ENCODE measurements at places on chromosomes 4 and X.

DNA sequence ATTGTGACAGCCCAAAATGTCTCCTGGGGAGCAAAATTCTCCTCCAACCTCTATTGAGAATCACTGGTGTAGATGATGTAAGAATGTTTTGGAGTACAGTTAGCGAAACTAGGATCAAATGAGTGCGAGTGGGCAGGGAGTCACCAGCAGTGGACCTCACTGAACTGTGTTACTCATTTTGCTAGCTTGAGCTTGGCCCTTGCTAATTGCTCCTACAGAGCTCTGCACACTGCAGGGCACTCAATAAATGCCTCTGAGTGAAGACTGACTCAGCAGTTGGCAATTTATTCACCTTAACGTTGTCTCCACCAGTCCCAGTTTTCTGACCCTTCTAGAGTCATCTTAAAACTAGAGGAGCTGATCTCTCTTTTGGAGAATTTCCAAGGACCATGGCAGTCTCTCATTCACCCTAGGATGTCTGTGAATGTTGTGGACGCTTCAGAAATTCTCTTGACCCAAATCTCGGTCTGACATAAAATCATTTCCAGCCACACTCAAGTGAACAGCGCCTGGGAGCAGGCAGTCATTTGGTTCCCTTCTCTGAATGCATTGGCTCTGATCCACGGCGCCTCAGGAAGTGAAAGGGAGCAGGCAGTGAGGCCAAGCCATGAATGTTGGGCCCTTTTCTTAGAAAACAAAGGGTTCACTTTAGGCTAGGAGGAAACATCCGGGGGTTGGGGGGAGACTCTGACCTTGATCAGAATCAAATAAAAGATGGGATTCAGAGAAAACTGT lies 148.1 kb downstream of the NWD2 start:
- DNase-seq, result no peak

DNA sequence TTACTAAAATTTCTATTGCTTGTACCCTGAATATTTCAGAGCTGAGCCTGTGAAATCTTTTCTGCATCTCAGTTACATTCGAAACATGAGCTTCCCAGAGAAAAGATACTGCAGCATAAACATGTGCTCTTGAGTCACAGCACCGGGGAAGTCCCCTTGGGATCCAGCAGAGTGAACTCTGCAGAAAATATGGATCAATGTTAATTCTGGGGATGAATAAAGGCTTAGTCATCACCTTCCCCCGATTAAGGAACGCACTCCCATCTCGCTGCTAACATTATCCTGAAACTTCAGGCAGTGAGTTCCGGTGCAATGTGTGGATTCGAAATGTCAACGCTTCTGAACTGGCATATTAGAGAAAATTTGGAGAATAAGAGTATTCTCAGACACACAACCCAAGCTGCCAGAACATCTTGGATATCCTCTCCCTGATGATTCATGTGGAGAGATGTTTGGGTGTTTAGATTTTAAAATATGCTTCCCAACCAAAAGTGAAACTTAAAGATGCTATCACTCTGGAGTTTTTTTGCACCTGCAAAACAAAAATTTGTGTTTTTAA lies 90.8 kb downstream of the IRF2 start:
- peak; percentile 93 for DNase-seq

DNA sequence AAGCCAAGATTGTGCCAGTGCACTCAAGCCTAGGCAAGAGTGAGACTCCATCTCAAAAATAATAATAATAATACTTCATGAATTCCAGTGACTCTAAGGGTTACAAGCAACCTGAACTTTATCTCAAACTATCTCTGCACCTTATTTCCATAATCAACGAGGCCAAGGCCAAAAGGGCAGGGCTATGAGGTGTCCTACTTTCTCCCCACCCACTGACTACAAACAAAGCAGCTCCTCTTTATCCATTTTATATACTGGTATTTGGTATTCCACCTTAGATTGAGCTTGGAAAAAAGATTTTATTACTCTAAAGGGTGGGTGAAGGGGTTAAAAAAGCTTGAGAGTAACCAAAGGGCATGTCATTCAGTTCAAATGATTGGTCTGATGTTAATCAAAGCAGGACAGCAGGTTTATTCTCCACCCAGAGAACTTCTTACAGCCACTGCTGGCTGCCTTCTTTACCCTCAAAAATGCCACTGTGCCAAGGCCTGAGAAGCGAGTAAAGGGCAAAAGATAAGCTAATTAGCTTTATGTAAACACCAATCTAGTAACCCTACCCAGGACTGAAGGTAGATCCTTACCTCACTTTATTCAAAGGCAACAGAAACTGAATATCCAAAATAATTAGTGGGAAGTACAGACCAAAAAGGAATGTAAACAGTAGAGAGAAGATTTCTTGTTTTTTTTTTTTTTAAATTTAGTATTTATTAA lies 28.2 kb downstream of the APOO start:
- no peak for DNase-seq

- no peak for DNase-seq
These were observed 8.9 kb downstream of the MFAP3L start for GRCh38 chr4:170017252-170017651.

DNA sequence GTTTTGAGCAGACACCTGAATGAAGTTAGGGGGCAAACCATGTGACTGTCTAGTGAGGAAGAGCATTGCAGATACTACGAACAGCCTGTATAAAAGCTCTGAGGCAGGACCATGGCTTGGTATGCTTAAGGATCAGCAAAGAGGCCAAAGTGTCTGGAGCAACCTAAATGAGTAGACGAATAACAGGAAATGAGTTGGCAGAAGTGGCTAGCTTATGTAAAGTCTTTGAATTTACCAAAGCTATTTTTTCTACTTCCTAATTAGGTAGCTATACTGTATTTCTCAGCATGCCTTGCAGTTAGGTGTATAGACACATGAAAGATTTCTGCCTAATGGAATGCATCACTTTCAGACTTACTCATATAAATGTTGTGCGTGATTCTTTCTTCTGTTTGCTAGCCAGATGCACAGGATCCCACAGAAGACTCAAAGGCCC lies 9.3 kb upstream of the GPRIN3 start:
- DNase-seq, result peak; percentile 12

- DNase-seq, result no peak
These were observed 39.9 kb upstream of the VAMP7 start for GRCh38 chrX:155841232-155841631.

- DNase-seq, result peak; percentile 42
These were observed 160.3 kb downstream of the AFAP1 start for GRCh38 chr4:7779432-7779768.

GRCh38 chr4:14043203-14043602 lies 415.7 kb upstream of the BOD1L1 start:
- DNase-seq, result no peak

GRCh38 chrX:42463706-42464490 lies 314.1 kb downstream of the PPP1R2C start:
- no peak for DNase-seq

- no peak for DNase-seq
These were observed 498.1 kb upstream of the FSTL5 start for GRCh38 chr4:162661913-162662312.

GRCh38 chr4:13522282-13523104 lies 21.8 kb downstream of the NKX3-2 start:
- DNase-seq, result no peak

GRCh38 chr4:140684314-140684713 lies 71.9 kb downstream of the TBC1D9 start:
- DNase-seq, result no peak

DNA sequence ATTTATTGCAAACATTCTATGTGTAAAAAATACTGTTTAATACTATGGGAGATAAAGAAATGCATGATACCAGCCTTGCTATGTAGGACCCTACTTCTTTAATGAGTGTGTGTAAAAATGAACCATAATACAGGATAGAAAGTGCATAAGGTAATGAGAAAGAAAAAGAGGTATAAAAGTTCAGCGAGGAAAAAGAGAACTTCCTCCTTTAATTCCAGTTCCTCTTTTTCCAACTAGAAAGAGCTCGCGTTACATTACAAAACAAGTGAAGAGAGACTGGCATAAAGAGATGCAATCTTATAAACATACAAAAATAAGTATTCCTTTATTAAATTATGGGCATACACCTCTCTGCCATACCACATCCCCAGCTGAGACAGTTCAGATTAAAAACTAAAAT lies 77.4 kb downstream of the ANKRD17 start:
- DNase-seq, result no peak

GRCh38 chr4:16136827-16137226 lies 53.0 kb upstream of the PROM1 start:
- DNase-seq, result no peak

DNA sequence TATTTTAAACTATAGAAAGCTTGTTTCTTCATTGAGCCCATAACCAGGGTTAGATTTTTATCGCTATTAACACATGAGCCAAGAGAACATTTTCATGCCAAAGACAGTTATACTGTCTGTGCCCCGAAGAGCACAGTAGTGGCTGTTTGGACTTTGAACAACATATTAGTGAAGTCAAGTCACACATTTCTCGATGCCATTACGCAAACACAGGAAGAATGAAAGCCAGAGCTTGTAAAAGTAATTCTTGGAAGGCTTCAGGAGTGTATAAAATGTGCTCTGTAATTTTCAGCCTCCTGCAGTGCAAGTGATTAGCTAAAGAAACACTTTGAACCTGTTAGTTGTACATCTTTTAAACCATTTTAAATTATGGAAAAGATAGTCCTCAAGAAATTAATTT lies 590.7 kb upstream of the PITX2 start:
- peak; percentile 2 for DNase-seq

DNA sequence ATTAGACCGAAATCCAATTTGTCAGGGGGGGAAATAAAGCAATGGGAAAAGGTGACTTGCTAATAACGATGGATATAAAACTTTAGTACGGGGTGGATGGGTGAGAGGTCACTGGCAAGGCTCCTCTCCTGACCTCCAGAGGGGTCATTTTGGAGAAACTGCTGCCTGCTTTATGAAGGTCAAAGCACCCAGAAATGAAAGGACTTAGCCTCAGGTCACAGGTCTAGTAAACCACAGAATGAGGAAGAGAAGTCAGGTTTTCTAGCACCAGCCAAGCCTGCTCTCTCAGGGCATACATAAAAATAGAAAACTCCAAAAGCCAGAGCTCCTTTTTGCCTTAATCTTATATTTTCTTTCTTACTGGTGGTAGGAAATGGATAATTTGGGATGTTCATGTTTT lies 134.2 kb downstream of the SHROOM3 start:
- no peak for DNase-seq

DNA sequence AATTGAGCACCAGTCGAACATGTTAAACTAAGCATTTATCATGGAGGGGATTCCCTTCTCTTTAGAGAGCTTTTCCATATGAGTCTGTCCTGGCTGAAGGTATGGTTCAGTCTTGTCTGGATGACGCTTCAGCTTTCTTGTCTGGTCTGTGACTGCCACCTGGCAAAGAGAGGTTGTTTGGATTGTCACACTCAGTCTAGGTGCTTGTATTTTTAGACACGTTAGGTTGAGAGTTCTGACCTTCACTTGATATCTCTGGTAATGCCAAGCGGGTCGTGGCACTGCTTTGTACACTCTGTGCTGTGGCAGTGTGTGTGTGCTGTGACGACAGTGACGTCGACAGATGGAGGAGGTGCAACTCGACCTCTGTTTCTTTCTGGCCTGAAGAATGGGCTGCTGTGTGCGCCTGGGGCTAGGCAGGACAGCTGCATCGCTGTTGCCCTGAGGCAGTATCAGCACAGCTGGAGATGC lies 12.6 kb downstream of the NOCT start:
- no peak for DNase-seq

DNA sequence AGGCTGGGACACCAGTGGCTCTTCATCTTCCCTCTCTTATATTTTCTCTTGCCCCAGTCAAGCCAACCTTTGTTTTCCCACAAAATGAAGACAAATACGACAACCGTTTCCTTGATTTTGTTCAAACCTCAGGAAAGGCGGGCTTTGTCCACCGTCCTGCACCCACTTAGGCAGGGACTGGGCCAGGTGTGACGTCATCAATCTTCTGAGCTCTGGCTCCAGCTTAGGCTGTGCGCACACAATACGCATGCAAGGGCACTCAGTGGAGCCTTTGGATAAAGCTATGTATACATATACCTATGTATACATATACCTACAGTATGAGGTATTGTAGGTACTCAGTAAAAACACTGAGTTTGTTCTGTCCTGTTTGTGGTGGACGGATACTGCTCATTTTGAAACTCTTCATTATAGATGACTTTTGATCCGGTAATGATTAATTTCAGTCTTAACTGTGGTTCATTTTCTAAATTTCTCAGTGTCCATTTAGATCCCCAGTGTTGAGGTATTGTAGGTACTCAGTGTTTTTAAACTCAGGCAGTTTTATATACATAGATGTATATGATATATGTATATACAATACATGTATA lies 194.9 kb downstream of the MGST2 start:
- no peak for DNase-seq

DNA sequence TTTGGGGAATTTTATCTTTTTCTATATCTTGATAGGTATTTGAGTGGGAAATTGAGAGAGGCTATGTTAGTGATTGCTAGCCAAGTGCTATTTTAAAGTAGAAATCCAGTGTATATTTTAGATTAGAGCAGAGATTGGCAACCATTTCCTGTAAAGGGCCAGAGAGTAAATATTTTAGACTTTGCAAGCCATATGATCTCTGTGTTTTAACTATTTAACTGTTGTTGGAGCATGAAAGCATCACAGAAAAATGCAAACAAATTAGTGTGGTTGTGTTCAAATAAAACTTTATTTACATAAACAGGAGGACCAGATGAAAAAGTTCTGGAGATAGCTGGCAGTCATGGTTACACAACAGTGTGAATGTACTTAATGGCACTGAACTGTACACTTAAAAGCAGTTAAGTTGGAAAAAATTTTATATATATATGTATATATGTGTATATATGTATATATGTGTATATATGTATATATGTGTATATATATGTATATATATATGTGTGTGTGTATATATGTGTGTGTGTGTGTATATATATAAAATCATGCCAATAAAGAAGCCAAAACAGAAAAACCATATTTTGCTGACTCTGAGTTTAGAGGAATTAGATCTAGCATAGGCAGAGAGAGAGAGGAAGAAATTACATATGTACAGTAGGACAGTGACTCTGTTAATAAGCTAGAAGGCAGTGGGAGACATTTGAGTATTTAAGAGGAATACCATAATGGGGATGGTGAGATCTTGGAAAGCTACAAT lies 83.4 kb downstream of the TMEM164 start:
- DNase-seq, result peak; percentile 44

- peak; percentile 33 for DNase-seq
These were observed 208.4 kb downstream of the COL25A1 start for GRCh38 chr4:109094056-109094455.

- DNase-seq, result no peak
These were observed 75.2 kb upstream of the PLAC8 start for GRCh38 chr4:83189631-83190136.

- no peak for DNase-seq
These were observed 15.0 kb upstream of the XAGE2 start for GRCh38 chrX:52353838-52354237.

Data from fibroblast of gingiva (primary cell).